ENCODE measurements at places on chromosomes 2 and 18.

GRCh38 chr2:165197346-165197745 lies 6.5 kb downstream of the SCN3A start:
- DNase-seq: no peak

GRCh38 chr18:51712821-51713220 lies 515.3 kb upstream of the MEX3C start:
- DNase-seq: no peak

DNA sequence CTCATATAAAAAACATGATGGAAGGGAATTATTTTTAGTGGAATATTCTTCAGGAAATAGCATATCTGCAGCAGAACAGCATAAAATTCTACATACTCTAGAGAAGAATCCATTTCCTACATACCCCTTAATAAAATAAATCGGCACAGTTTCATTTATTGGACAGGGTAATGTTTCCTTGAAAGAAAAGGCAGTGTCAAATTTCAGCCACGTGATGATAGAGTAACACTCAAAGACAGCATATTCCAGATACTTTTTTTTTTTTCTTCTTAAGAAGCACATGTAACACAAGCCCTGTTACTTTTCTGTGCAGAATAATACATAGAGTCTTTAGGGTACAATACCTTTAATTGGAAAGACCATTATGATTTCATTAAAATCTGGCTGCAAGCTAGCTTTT lies 204.4 kb downstream of the SRBD1 start:
- no peak for DNase-seq

DNA sequence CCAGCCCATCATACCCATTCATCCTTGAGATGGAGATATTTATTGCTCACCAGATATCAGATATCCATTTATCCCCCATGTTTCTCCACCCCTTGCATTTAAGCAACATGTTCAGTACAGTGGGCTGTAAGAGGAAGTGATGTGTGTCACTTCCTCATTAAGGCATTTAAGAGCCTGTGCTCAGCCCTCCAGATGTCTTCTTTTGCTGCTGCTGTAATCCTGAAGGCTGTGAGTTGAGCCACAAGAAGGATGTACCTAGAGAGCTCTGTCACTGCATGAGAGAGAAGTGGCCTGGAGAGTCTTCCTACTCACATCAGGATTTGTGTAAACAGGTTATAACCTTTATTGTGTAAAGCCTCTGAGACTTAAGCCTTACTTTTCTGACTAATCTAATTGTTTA lies 151.8 kb upstream of the UNC80 start:
- no peak for DNase-seq

- DNase-seq: no peak
These were observed 102.2 kb downstream of the PIEZO2 start for GRCh38 chr18:11047156-11047555.

- DNase-seq: no peak
These were observed 19.3 kb upstream of the TNFAIP6 start for GRCh38 chr2:151338115-151338514.

DNA sequence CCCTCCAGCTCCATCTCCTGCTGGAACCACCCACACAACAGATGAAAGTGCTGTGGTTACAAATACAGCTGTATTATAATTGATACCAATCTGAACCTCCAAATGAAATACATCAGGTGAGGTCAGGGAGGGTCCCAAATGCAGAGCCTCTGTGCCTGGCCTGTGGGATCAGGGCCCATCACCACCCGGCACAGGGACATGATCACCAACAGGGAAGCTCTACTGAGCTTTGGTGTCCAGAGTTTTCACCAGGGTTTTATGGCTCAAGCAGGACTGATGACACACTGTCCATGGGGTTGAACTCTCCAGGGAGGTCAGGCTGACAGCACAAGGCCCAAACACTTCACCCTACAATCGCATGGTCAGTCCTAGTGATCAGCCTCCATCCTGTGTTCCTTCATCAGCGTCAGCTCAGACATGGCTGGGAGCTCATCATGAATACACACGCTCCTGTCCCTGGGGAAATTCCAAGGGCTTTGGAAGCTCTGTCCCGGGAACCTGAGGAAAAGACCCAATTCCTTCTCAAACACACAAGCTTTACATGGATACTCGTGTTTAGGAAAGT lies 3.9 kb upstream of the PXDN start:
- no peak for DNase-seq

DNA sequence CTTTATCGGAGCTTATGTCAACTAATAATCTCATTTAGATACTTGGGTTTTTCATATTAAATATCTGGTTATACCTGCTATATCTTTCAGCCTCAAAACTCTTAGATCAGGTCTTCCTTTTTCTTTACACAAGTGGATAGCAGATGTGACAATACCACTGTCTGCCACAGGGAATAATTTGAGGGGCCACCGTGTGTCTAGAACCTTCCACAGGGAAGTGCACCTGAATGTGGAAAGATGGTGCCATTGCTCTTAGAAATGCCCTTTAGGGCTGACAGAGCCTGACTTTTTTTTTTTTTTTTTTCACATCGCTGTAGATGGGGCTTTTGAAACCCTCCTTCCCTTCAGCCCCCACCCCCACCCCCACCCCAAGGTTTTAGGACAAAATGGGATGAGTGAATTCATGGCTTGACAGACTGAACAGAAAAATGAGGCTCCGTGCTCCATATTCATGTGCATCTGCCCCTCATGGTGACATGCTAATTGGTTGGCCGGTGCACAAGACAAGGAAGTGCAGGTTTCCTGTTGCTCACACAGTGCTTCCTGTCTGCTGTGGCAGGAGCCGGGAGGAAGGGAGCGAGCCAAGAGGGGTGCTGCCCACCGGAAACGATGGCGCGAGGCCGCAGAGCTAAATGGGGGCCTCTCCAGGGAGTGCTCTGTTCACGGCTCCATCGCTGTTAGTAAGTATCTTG lies 246.0 kb downstream of the LDLRAD4 start:
- DNase-seq: peak; percentile 70

DNA sequence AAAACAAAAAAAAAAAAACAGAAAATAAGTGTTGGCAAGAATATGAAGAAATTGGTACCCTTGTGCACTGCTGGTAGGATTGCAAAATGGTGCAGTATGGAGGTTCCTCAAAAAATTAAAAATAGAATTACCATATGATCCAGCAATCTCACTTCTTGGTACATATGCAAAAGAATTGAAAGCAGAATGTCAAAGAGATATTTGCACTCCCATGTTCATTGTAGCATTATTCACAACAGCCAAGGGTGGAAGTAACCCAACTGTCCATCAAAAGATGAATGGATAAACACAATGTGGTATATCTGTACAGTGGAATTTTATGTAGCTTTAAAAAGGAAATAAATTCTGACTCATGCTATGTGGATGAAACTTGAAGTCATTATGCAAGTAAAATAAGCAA lies 72.8 kb upstream of the POU3F3 start:
- DNase-seq: no peak

GRCh38 chr2:106011380-106011779 lies 182.7 kb downstream of the UXS1 start:
- DNase-seq: no peak

- no peak for DNase-seq
These were observed 71.1 kb upstream of the SH3BP4 start for GRCh38 chr2:234880551-234881211.

DNA sequence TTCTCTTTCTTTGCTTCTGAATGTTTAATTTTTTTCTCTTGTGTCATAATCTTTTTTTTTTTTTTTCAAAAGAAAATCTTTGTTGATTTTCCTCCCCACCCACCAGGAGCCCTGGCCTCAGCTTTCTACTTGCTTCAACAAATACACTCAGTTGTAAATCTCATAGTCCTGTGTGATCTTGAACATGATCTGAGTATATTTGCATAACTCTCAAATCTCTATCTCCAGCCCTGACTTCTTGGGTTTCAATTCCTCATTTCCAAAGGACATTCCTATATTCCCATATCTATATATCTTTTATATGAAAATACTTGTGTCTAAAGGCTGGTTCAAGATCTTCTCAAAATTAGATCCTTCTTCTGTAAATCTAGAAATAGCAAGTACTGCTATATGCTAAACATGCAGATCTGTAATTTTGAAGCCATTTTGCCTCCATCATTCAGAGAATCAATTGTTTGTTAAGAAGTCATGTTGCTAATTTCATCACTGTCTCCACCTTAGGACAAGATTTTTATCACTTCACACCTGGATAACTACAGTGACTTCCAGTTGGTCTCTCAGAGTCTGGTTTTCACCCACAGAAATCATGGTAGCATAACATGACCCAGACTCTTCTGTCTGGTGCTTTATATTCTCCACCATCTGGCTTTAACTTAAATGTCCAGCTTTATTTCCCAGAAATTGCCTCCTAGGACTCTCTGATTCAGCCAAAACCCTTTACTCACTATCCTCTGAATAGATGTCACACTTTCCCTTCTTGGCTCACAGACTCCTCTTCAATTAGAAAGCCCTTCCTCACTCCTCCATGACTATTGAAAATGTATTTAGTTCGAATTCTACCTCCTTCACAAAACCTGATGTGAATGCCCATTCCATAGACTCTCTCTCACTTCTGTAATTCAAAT lies 98.1 kb downstream of the ZEB2 start:
- DNase-seq: no peak

DNA sequence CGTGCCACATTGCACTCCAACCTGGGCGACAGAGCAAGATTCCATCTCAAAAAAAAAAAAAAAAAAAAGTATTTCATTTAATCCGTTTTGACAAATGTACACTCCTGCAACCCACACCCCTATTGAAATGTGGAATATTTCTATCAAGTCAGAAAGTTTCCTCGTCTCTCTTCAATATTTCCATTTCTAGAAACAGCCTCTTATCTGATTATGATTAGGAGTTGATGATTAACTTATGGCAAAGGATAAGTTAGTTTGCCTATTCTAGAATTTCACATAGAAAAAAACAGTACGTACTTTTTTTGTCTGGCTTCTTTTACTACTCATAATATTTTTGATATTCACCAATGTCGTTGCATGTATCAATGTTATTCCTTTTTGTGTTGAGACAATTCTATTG lies 107.1 kb upstream of the DNMT3A start:
- DNase-seq: no peak

- DNase-seq: peak; percentile 27
These were observed 64.9 kb upstream of the OTOS start for GRCh38 chr2:240205348-240205747.

GRCh38 chr2:181861379-181861778 lies 30.2 kb upstream of the ITPRID2 start:
- DNase-seq: no peak

- no peak for DNase-seq
These were observed 335.3 kb upstream of the SMIM21 start for GRCh38 chr18:75762758-75763157.

GRCh38 chr2:129164220-129164949 lies 815.1 kb upstream of the RAB6C start:
- no peak for DNase-seq

DNA sequence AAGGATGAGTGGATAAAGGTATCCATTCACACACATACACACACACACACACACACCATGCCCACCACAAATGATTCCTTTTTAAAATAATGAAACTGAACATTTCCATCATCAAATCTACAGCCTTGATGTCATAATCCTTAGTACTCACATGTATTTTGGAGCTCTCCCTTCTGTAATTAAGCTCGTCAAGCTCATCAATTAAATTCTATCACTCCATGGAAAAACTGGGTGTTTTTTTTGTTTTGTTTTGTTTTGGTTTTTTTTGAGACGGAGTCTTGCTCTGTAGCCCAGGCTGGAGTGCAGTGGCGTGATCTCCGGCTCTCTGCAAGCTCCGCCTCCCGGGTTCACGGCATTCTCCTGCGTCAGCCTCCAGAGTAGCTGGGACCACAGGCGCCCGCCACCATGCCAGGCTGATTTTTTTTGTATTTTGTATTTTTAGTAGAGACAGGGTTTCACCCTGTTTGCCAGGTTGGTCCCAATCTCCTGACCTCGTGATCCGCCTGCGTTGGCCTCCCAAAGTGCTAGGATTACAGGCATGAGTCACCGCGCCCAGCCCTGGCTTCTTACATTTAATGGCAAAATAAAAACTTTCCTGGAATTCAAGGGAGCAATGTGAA lies 78.6 kb upstream of the RGPD4 start:
- no peak for DNase-seq

DNA sequence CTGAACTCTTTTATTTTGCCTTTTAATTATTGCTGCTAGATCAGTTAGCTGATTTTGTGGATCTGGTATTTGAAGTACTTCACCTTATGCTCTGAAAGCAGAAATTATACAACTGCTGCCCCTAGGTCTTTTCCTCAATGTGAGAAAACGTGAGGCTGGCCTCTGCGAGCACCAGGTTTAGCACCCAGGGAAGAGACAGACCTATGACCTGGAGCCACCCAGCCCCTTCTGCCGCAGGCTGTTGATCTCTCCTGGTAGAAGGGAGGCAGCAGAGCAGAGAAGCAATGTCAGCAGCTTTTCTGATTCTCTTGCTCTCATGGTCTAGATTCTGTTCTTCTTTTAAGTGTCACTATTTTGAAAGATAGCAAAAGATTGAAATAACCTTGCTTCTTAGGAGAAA lies 19.9 kb downstream of the TRAPPC12 start:
- DNase-seq: no peak
